Cardiac muscle cell (in vitro differentiated cells and primary cell): ENCODE measurements at places on chromosomes 2 and 18.

DNA sequence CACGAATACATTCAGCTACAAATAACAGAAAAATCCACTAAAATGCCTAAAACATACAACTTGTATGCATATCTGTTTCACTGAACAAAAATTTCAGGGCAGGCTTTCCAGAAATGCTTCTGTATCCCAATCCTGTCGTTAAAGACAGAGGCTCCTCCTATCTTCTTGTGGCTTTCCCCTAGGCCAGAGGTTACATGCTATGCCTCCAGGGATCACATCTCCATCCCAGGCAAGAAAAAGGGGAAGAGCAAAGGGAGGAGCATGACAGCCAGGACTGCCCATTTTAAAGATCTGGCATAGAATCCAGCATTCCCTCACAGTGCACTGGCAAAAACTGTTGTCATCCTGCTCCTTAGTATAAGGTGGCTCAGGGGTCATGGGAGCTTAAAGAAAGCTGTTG lies 268.7 kb upstream of the SETBP1 start:
- DNase-seq = no peak

- peak; percentile 2 for DNase-seq
Observed at GRCh38 chr2:126482582-126483464, 173.1 kb upstream of the GYPC start.

DNA sequence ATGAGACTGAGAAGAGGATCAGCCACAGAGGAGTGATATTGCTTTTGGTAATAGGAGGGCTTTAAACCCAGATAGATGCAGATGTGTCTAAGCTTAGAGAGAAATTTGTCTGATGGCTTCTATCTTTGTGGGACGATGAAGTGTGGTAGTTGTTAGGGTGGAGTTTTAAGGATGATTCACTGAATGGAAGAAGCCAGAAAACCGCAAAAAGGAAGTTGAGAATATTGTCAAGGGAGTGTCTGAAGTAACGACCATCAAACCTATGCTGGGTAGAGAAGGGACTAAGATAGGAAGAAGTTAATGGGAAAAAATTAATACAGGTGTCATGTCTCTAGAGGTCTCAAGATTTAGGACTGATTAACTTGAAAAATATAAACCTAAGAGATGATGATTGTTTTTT lies 195.6 kb upstream of the MC4R start:
- DNase-seq = no peak

DNA sequence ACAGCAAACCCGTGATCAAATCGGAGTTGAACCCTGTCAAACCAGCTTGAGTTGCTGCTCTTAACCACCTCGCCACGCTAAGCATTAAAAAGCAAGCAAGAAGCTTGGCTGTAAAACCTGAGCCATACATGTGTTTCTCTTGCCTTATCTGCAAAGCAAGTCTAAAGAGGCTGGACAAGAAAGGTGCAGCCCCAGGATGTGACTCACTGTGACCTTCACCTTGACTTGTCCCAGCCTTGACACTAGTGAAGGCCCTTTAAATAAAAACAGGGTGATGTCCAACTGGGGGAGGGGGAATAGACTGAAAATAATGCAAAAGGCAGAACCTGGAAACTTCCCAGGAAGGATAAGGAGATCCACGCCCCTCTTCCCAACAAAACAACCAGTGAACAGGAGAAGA lies 127.6 kb upstream of the NPAS2 start:
- DNase-seq = no peak

GRCh38 chr2:182245963-182246362 lies 180.9 kb downstream of the PDE1A start:
- DNase-seq = no peak

- DNase-seq = no peak
Observed at GRCh38 chr2:211380041-211380440, 823.6 kb downstream of the CPS1 start.

GRCh38 chr2:49403637-49404036 lies 249.3 kb upstream of the FSHR start:
- no peak for DNase-seq

GRCh38 chr2:71932037-71932779 lies 215.5 kb downstream of the CYP26B1 start:
- DNase-seq = no peak

DNA sequence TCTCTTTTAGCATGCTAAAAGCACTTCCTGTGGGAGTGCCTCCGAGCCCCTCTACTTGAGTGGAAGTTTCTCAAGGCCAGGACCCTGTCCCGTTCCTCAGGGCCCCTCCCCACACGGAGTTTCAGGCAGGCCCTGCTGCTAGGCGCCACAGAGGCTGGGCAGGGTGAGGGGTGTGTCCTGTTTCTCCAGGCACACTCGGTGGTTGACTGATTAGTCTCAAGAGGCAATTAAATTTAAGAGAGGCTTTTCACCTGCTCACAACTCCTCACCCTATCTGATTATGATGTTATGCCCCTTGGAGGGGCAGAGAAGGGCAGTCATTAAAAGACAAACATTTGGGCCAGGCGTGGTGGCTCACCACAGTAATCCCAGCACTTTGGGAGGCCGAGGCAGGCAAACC lies 160.8 kb upstream of the HAAO start:
- no peak for DNase-seq

GRCh38 chr18:57941841-57942489 lies 102.1 kb upstream of the NEDD4L start:
- no peak for DNase-seq

GRCh38 chr2:70534183-70534836 lies 19.3 kb downstream of the TGFA start:
- no peak for DNase-seq

DNA sequence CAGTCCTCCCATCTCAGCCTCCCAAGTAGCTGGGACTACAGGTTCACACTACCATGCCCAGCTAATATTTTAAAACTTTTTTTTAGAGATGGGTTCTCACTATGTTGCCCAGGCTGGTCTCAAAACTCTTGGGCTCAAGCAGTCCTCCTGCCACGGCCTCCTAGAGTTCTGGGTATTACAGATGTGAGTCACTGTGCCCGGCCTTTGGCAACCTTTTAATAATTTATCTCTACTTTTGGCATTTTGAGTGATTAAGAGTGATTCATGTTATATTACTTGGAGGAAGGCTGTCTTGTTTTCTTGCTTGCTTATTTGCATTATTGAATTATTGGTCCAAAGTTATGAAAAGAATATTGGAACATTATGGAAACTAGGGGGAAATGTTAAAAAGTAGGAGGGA lies 24.3 kb downstream of the NCOA1 start:
- DNase-seq = no peak

GRCh38 chr18:6666012-6666685 lies 63.4 kb upstream of the ARHGAP28 start:
- DNase-seq = no peak

- no peak for DNase-seq
Observed at GRCh38 chr2:176114120-176114929, 2.3 kb upstream of the HOXD10 start.

DNA sequence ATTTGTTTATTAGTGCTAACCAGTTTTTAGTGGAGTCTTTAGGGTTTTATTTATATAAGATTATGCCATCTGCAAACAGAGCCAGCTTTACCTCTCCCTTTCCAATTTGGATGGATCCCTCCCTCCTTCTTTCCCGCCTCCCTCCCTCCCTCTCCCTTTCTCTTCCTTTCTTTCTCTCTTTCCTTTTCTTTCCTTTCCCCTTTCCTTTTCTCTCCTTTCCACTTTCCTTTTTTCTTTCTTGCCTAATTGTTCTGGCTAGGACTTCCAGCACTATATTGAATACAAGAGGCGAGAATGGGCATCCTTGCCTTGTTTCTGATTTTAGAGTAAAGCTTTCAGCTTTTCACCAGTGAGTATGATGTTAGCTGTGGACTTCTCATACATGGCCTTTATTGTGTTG lies 24.1 kb downstream of the COLEC11 start:
- no peak for DNase-seq

DNA sequence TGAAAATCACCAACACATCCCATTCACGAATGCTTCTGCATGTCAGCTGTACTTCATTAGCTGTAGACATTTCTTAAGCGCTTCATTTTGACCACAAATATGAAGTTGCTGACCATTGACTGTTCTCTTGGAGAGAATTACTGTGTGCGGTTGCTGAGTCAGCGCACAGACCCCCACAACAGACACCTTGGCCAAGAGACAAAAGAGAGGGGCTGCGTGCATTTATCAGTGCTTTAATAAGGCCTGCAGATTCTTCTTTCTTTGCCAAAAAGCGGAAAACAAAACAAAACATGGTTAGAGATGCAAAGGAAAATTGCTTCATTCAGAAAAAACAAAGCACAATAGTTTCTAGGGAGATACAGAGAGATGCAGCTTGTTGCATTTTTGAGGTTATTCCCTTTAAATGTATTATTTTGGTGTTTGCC lies 174.7 kb downstream of the ACKR3 start:
- DNase-seq = no peak

GRCh38 chr2:207129821-207130220 lies 35.9 kb downstream of the KLF7 start:
- no peak for DNase-seq

- DNase-seq = no peak
Observed at GRCh38 chr18:46265196-46266156, 161.3 kb downstream of the HAUS1 start.

DNA sequence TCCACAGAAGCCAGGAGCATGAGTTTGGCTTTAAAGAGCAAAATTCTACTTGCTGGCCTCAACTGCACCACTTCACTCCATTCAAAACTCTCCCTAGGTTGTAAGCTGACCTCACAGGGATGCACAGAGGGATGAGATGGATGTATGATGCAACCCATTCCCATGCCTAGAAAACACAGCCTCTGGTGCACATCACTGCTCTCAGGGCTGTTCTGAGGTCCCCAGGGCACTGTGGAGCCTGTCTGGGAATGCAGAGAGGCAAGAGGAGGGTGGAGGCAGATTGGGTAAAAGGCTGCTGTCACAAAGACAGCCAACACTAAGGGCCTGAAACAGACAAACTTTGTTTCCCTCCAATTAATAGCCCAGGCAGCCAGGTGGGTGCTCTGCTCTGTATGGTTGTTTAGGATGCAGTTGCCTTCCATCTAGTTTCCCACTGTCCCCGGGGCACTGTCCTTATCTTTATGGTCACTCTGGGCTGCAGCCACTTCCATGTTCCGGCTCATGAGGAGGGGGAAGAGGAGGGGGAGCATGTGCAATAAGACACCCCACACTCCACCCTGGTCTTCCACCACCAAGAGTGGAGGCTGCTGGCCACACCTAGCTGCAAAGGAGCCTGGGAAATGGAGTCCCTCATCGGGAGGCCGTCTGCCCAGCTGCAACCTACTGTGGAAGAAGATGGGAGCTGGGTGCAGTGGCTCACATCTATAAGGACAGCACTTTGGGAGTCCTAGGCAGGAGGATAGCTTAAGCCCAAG lies 7.0 kb downstream of the GPR45 start:
- peak; percentile 48 for DNase-seq

- no peak for DNase-seq
Observed at GRCh38 chr2:51256736-51257135, 224.8 kb upstream of the NRXN1 start.

DNA sequence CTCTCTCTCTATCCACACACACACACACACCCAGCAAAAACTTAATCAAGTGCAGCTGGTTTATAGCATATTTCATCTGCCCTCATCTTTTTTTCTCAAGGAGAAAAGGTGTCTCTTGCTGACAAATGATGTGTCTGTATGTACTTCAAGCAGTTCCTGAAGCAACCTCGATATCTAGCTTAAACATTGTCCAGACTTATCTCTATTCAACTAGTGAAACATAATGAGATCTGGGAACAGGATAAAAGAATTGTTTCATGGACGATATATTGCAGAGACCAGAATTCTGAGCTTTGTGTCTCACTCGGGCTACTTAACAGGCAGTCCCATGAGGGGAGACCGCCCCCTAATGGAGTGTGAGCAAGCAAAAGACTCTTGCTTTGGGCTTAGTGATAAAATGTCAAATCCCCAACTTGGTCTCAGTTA lies 929.2 kb upstream of the SOX11 start:
- DNase-seq = peak; percentile 78

DNA sequence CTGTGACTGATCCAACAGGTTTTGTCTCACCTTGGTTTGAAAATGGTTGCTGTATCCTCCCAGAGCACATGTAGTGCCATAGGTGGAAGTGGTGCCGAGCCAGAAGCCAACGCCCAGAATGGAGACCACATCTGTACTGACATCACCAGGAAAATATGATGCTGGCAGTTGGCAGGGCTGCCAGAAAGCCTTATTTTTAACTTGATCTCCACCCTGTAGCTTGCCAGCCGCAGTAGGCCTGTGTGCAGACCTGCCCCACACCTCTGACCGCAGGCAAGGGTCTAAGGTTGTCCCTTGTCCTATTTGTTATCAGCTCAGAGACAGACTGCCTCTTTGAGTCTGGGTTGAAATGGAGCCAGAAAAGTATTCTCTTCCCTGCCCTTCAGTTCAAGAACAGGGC lies 123.5 kb upstream of the EML6 start:
- DNase-seq = no peak

DNA sequence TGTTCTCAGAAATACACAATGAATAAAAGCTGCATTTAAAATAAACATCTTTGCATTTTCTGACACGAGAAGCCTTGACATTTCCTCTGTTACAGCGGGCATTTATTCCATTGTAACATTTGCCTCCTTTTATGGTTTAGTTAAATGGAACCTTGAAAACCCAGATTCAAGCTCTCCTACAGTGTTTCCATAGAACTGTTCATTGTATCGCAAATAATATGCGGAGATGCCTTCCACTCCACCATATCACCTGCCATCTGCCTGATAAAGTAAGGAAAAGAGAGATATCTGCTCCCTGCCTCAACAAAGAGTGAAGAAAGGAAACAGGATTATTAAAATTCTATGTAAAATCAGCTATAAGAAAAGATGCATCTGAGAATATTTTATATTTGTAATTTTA lies 69.8 kb downstream of the CDH19 start:
- no peak for DNase-seq

DNA sequence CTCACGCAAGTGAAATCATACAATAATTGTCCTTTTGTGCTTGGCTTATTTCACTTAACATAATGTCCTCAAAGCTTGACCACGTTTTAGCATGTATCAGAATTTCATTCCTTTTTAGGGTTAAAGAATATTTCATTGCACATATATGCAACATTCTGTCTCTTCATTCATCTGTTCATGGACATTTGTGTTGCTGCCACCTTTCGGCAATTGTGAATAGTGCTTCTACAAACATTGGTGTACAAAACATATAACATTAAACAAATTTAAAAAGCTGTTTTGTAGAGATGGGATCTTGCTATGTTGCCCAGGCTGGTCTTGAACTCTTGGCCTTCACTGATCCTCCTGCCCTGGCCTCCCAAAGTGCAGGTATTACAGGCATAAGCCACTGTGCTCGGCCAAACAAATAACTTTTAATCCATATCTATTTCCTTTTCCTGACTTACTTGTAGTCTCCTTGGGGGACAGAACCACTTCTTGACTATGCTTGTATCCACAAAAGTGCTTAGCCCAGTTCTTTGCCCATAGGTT lies 209.3 kb downstream of the SLC4A3 start:
- DNase-seq = no peak

DNA sequence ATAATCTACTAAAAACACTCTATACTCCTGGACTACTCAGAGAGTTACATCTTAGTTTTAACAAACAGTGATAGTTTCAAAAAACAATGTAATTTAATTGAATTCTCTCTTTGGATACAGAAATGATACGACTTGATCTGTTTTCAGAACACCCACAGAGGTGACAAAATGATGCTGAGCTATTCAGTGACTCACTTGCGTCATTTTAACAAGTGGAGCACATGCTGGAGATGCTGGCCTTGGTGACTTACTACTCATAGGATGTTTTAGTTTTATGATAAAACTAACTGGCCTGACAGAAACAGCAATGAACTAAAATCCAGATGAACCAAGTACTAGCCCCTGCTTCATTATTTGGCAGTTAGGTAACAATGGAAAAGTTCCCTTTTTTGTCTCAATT lies 101.3 kb upstream of the ITGB6 start:
- DNase-seq = no peak

- DNase-seq = no peak
Observed at GRCh38 chr2:30040147-30040546, 106.7 kb upstream of the YPEL5 start.
